ENCODE measurements at places on chromosomes 13 and 19. TPM values are rescaled to one million over a fixed set of nuclear protein-coding genes. Genes with fewer than 3 reads are reported as not detected.
A peak's percentile ranks its signal among the peaks of the same experiment; 100 is the strongest.

The PRX gene
- total RNA-seq, result 5.2 TPM

The OR7D2 gene
- total RNA-seq, result 1.8 TPM

GRCh38 chr13:69547780-69548179, 559.8 kb upstream of the ATXN8OS start:
- no peaks in the 10 kb centered on the region for H3K4me1 ChIP-seq
- H3K27ac ChIP-seq, result no peak overlapping the region
- H3K27me3 ChIP-seq, result no peaks in the 10 kb centered on the region
- H3K4me3 ChIP-seq, result no peak overlapping the region

DNA sequence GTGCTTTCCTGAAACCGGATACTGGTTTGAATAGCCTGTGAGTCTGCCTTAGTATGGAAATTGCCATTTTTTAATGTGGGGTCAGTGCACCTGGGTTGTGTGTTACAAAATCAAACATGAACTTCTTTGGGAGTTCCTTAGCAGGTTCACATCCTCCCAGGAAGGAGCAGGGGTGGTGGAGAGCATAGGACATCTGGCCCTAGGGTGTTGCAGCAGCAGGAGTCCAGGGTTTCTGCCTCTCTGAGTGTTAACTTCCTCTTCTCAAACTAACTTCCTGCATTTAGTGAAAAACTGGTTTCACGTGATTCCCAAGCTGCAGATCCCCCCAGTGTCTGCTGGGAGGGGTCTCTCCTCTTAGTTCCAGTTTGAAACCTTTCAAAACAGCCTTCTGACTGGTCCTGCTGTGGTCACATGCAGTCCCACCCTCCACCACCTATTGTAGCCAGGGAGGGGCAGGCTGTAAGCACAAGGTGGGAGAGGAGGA, 7.2 kb downstream of the RNASEH2B start:
- H3K27ac ChIP-seq, result peak overlapping the region; percentile 50
- H3K4me3 ChIP-seq, result no peak overlapping the region
- no peak for DNase-seq
- peaks cover 18% of the 10 kb centered on the region for H3K4me1 ChIP-seq
- H3K27me3 ChIP-seq, result no peaks in the 10 kb centered on the region

DNA sequence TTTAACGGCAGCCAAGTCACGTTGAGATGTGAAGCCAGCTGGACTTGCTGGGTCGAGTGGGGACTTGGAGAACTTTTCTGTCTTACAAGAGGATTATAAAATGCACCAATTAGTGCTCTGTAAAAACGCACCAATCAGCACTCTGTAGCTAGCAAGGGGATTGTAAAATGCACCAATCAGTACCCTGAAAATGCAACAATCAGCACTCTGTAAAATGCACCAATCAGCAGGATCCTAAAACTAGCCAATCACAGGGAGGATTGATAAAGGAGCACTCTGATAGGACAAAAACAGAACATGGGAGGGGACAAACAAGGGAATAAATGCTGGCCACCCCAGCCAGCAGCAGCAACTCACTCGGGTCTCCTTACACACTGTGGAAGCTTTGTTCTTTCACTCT, 337.6 kb upstream of the SLITRK5 start:
- no peak overlapping the region for H3K4me3 ChIP-seq
- no peaks in the 10 kb centered on the region for H3K4me1 ChIP-seq
- no peak for DNase-seq
- no peaks in the 10 kb centered on the region for H3K27me3 ChIP-seq
- no peaks in the 10 kb centered on the region for H3K36me3 ChIP-seq
- no peak overlapping the region for H3K27ac ChIP-seq

The TEKTIP1 gene
- 2.6 TPM for total RNA-seq

- H3K36me3 ChIP-seq, result peaks cover 2% of the 10 kb centered on the region
- no peak overlapping the region for H3K4me3 ChIP-seq
- peak overlapping the region; percentile 51 for H3K27ac ChIP-seq
- no peak for DNase-seq
Measured at GRCh38 chr19:2607712-2608601, 94.5 kb downstream of the GNG7 start.

DNA sequence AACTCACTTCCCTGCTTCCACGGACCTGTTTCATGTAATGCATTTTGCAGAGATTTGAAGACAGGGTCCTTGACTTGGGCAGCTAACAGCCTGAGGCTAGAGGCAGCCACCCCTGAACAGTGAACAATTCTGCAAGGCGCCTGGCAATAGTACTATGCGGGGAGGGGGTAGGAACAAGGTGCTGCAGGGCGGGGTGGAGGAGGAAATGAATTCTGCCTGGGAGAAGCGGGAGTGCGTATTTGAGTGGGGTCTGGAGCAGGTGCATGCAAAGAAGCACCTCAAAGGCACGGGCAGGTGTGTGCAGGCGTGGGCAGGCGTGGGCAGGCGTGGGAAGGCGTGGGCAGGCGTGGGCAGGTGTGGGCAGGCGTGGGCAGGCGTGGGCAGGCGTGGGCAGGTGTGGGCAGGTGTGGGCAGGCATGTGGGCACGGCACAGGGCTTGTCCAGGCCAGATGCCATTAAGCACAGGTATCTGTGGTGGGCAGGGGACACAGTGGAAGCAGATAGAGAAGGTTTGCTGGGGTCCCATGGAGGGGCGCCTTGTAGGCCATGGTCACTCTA, 130.4 kb upstream of the GJB6 start:
- H3K27me3 ChIP-seq, result no peaks in the 10 kb centered on the region
- peaks cover 60% of the 10 kb centered on the region for H3K4me1 ChIP-seq
- no peak for DNase-seq
- no peaks in the 10 kb centered on the region for H3K36me3 ChIP-seq
- H3K27ac ChIP-seq, result no peak overlapping the region

The ATP4A gene
- 0.22 TPM for total RNA-seq

GRCh38 chr13:46137627-46138317, 32.9 kb upstream of the CPB2 start:
- peak overlapping the region; percentile 5 for H3K27ac ChIP-seq
- no peak overlapping the region for H3K4me3 ChIP-seq
- no peaks in the 10 kb centered on the region for H3K27me3 ChIP-seq
- DNase-seq, result no peak

DNA sequence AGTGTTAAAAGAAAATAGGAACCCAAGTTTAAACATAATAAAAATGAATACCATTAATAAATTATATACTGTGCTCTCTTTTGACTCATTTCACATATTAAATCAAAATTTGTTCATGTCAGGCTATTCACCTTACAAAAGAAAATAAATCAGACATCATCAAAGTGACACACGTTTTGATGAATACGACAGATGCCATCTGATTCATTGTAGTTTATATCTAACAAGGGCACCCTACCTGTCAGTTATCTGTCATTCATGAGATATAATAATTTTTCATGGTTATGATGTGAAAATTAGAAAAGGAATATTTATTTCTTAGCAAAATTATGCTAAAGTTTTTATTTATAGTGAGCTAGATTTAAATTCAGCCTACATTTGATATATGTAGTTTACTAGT, 188.1 kb upstream of the PCDH17 start:
- no peak for DNase-seq
- H3K4me3 ChIP-seq, result no peak overlapping the region
- H3K36me3 ChIP-seq, result no peaks in the 10 kb centered on the region
- H3K27ac ChIP-seq, result no peak overlapping the region

GRCh38 chr13:74190999-74191398, 56.8 kb upstream of the KLF12 start:
- no peak overlapping the region for H3K4me3 ChIP-seq
- no peaks in the 10 kb centered on the region for H3K27me3 ChIP-seq
- no peak for DNase-seq

GRCh38 chr13:60108589-60108988, 55.1 kb downstream of the DIAPH3 start:
- H3K27ac ChIP-seq, result no peak overlapping the region
- H3K36me3 ChIP-seq, result peaks cover 27% of the 10 kb centered on the region
- H3K27me3 ChIP-seq, result no peaks in the 10 kb centered on the region
- DNase-seq, result no peak

DNA sequence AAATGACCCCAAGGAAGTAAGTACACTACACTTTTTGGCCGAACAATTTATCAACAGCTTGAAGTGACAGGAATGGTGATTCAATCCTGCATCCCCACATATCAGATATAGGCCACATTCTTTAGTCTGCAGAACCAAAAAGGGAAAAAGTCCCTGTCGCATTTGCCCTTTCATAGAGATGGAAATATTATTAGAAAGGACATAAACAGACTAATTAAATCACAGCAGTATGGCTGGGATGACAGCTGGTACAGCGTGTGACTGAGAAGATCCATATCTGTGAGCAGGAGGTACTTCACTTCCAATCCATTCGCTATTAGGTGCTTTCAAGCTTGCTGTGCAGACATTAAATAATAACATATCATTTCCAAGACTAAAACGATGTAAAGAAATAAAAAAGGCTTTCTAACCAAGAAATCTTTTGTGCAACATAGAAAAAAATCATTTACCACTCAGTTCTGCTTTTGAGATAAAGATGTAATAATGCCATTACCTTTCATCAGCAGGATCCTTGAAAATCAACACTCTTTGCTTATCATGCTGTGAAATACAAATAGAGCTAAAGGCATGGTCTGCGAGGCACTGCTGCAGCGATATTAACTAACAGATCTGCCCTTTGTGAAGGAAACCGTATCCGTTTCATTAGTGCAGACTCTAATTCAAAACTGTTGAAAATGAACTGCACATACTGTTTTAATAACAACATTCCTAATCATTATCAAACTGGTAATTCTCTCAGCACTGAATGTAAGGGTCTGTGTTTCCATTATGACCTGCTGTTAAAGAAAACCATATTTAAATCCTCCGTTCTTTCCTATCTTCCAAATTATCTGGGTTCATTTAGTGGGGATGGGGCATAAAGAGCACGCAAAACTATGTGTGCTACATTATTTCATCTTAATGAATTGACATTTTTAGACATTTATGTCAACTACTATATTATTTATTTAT, 245.6 kb downstream of the DACH1 start:
- no peaks in the 10 kb centered on the region for H3K27me3 ChIP-seq
- H3K36me3 ChIP-seq, result no peaks in the 10 kb centered on the region
- DNase-seq, result no peak
- H3K4me1 ChIP-seq, result peaks cover 70% of the 10 kb centered on the region
- peak overlapping the region; percentile 20 for H3K4me3 ChIP-seq

The IGFL1 gene
- not detected for total RNA-seq

GRCh38 chr13:42574435-42575311, 721 bp downstream of the TNFSF11 start:
- peaks cover 5% of the 10 kb centered on the region for H3K36me3 ChIP-seq
- H3K4me3 ChIP-seq, result peak overlapping the region; percentile 58
- peaks cover 49% of the 10 kb centered on the region for H3K27me3 ChIP-seq

DNA sequence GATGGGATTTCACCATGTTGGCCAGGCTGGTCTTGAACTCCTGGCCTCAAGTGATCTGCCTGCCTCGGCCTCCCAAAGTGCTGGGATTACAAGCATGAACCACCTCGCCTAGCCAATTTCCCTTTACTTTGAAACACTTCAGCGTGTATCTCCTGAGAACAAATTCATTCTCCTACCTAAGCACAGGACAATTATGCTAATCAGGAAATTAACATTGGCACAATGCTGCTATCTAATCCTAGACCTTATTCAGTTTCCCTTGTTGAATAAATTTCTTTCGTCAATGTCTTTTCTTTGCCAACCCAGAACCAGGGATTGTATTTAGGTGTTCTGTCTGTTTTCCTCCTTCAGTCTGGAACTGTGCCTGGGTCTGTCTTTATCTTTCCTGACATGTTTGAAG, 67.8 kb downstream of the MAP4K1 start:
- no peak overlapping the region for H3K4me3 ChIP-seq
- H3K36me3 ChIP-seq, result no peaks in the 10 kb centered on the region
- no peaks in the 10 kb centered on the region for H3K4me1 ChIP-seq
- no peak for DNase-seq
- H3K27me3 ChIP-seq, result no peaks in the 10 kb centered on the region

DNA sequence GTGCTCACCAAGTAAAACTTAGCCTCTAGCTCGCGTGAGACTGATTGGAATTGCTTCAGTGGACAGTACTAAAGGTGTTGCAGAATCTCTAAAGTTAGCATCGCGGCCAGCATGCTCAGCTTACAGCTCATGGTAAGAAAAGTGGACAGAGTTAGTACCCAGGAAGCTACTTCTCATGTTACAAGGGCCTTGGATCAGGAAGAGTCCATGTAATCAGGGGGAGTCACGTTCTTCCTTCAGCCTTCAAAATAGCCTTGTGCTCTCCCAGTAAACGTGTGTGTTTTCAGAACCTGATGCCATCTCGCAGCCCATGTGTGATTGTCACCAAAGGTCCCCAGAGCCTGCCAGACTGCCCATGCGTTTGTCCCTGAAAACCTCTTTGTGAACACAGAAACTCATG, 195.8 kb upstream of the RNF113B start:
- DNase-seq, result no peak
- H3K4me1 ChIP-seq, result peaks cover 30% of the 10 kb centered on the region
- H3K4me3 ChIP-seq, result no peak overlapping the region
- H3K27me3 ChIP-seq, result no peaks in the 10 kb centered on the region
- peaks cover 54% of the 10 kb centered on the region for H3K36me3 ChIP-seq

The ZNF99 gene
- not detected for total RNA-seq

GRCh38 chr13:58583966-58584365, 952.4 kb downstream of the PCDH17 start:
- no peaks in the 10 kb centered on the region for H3K4me1 ChIP-seq
- no peak overlapping the region for H3K4me3 ChIP-seq
- DNase-seq, result no peak
- no peaks in the 10 kb centered on the region for H3K36me3 ChIP-seq
- H3K27ac ChIP-seq, result no peak overlapping the region
- H3K27me3 ChIP-seq, result no peaks in the 10 kb centered on the region

Data from mesothelial cell of epicardium (in vitro differentiated cells).